Left renal cortex interstitium (tissue), 4 donors: ENCODE measurements at places on chromosomes 3 and 15.

DNA sequence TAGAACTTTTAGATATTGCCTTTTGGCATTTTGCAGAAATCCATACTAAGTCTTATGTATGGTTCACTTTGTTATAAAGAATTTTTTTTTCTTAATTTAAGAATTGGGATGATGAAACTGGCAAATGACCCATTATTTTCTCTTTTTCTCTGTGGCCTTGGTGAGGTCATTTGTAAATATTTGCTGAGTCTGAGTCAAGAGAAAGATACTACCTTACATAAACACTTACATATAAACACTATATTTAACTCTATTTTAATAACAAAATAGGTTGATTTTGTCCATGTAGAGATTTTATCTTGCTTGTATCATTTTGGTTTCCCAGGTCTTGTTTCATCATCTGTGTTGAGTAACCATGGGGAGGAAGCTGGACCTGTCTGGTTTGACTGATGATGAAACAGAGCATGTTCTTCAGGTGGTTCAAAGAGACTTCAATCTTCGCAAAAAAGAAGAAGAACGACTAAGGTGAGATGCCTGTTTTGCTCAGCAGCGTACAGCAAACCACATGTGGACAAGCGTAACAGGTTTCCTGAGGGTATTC, 91.1 kb downstream of the MYRIP start:
- no peak for DNase-seq

DNA sequence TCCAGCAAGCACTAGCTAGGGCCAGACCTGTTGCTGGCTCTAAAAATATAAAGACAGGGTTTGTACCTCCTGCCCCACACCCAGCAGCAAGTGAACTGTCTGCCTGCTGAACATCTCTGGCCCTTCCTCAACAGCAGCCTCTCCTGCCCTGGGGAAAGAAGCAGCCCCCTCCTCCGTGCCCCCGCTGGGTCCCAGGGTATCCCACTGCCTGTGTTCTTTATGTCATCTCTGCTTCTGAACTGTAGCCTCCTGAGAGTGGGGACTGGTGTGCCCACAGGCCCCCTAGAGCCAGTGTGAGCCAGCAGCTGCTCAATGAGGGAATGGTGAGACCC, 54.5 kb downstream of the ACAD9 start:
- DNase-seq, result no peak

- DNase-seq, result no peak
Observed at GRCh38 chr3:24271228-24271627, 223.4 kb downstream of the THRB start.

GRCh38 chr3:65532215-65532614, 506.5 kb downstream of the MAGI1 start:
- DNase-seq, result no peak

DNA sequence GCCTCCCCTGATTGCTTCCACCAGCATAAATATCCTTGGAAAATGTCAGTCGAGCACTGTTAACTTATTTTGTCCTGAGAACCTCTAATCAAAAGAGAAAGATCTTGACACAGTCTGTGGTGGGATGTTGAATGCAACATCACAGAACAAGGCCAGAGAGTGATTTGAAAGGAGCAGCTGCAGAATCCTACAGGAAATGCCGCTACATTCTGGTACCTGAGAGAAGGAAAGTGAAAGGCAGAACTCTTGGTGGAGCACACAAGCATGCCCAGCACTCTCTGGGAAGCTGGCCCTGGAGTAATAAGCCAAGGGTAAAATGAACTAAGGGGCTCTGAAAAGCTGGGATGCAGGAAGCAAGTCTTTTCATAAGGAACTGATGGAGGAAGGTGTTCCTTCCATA, 75.8 kb downstream of the CBLB start:
- no peak for DNase-seq

DNA sequence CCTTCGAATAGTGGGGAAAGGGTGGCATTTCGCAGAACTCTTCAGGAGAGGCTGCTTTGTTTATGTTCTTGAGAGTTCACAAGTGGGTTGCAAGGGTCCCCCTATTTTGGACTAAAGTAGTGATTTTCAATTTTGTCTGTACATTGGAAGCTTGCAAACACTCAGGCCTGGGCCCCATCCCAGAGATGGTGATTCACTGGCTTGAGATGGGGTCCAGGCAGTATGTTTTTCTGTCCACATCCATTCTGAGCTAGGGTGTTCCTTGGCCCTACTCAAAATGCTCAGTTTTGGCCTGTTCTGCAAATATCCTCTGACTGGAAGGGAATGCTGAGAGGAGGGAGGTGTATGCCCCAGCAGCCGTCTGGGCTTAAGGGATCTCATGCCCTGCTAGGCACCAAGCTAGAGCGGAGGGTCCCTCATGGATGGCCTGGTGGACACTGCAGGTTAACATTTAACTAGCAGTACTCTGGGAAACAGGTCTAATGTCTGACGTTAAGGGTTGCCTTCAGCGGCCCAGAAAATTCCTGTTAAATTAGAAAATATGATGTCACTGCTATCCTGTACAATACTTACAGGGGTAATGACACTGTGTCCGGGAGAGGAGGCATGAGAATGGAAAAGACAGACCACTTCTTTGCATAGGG, 181.4 kb downstream of the OPA1 start:
- no peak for DNase-seq

GRCh38 chr15:65085207-65085753, 8.7 kb downstream of the KBTBD13 start:
- DNase-seq, result no peak

DNA sequence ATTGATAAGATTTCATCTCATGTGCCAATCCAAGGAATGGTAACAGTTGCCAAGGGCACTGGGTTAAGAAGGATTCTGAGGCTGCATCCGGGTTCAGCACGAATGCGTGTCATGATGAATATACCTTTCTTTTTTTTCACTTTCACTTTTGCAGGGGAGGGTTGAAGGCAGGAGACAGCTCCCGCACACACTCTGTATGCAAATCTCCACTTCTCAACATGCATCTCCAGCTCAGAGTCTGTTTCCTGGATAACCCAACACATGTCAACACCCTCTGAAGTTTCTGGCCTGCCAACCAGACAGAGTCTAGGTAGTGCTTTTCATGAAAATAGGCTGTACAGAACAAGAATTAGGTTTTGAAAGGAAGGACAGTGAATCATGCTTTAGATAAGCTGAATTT, 21.6 kb downstream of the B4GALT4 start:
- no peak for DNase-seq

- no peak for DNase-seq
Observed at GRCh38 chr15:82995076-82995475, 9.1 kb downstream of the RAMAC start.

DNA sequence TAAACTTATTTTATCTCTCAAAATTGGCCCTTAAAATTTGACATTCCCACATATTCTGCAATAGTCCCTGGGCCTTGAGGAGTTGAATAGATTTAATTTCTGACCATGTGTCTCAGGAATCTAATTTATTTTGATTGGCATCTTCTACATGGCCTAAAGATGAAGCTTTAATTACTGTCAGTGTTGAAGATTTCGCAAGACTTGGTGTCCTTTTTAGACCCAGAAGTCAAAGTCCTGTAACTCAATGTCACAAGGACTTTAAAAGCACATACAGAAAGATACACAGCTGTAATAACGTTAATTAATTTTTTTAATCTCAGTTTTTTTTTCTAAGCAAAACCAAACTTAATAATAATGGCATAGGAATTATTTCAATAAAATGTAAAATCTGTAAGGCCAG, 163.9 kb downstream of the SUCNR1 start:
- no peak for DNase-seq

DNA sequence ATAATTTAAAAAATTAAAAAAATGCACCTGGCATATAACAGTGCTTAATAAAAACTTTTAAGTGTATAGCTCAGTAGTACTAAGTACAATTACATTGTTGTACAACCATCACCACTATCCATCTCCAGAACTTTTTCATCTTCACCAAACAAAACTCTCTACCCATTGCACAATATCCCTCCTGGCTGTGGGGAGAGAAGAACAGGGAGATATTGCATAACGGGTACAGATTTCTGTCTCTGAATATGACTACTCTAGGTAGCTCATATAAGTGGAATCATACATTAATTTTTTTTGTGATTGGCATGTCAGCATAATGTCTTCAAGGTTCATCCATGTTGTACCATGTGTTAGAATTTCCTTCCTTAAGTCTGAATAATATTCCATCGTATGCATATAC, 91.0 kb upstream of the PLAAT1 start:
- DNase-seq, result no peak

- DNase-seq, result no peak
Observed at GRCh38 chr15:98080791-98081190, 120.3 kb downstream of the ARRDC4 start.

DNA sequence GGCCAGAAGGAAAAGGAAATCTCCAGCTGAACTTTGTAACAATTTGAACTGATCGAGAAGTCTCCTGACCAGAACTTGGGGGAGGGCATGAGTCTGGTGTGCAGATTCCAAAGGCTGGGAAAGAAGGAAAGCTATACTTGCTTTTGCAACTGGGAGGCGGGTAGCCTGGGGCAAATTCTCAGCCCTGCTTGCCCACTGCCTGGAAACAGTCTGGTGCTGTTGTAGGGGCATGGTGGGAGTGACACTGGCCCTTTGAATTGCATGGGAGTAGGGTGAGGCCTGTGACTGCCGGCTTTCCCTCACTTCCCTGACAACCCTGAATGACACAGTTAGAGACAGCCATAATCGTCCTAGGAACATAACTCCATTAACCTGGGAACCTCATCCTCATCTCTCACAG, 114.0 kb upstream of the POU1F1 start:
- no peak for DNase-seq

DNA sequence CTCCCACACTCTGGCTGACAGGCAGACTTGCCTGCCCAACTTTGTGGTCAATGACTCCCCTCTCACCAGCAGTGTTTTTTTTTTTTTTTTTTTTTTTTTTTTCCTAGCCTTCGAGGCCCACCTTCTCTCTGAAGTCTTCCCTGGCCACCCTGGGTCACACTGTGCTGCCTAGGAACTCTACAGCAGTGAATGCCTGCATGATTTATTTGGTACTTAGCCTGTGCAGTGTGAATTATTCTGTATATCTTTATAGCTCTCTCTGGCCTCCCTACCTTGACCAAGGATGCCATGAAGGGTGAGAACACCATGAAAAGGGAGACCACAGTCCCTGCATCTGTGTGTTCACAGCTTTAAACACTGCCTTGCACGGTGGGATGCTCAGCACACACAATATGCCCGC, 141.6 kb downstream of the CLSTN2 start:
- no peak for DNase-seq

GRCh38 chr3:58032186-58032585, 24.0 kb downstream of the FLNB start:
- DNase-seq, result no peak

DNA sequence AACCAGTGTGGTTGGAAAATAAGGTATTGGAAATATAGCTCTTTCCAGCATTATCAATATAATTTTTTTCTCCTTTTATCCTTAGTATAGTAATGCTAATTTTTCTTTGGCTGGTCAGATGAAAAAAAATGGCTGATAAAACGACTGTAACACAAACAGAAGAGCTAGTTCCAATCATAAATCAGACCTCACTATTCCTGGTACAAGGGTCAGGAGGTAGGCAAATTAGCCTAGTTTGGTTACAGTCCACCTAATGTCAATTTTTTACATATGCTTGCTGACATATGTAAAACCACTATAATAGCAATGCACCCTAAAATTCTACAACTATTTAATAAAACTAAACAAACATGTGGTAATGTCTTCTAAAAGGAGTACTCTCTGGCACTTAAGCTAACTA, 19.9 kb upstream of the VPS39 start:
- no peak for DNase-seq

DNA sequence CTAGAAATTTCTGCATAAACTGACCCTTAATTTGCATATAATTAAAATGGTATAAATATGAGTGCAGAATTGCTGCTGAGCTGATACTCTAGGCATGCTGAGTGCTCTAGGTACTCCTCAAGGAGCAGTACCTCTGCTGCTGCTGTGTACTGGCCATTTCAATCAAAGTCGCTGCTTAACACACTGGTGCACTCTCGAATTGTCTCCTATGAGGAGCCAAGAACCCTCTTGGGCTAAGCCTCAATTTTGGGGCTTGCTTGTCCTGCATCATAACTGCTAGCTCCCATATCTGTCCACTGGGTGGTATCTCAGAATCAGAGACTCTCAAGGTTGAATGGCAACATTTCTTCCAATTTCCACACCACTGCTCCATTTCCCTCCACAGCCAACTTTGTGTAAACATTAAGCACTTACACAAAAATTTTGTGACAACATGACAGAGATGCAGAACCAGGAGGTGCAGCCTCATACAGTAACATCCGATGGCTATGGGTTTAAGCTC, 82.5 kb downstream of the XXYLT1 start:
- no peak for DNase-seq

DNA sequence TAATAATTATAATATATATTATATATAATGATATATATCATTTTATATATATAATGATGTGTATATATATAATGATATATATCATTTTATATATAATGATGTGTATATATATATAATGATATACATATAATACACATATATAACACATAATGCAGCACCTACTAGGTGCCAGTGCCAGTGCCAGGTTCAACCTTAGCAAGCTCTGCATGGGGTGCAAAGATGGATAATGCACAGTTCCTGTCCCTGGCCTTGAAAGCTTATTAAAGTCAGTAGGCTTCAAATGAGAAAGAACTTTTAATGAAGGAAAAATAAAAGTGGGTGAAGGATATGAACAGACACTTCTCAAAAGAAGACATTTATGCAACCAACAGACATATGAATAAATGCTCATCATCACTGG, 192.7 kb upstream of the SLC2A2 start:
- no peak for DNase-seq

- no peak for DNase-seq
Observed at GRCh38 chr15:90264671-90265070, 801 bp upstream of the NGRN start.

GRCh38 chr3:187519428-187519890, 150.7 kb downstream of the SST start:
- no peak for DNase-seq

GRCh38 chr3:108509871-108510270, 525 bp downstream of the MYH15 start:
- no peak for DNase-seq

DNA sequence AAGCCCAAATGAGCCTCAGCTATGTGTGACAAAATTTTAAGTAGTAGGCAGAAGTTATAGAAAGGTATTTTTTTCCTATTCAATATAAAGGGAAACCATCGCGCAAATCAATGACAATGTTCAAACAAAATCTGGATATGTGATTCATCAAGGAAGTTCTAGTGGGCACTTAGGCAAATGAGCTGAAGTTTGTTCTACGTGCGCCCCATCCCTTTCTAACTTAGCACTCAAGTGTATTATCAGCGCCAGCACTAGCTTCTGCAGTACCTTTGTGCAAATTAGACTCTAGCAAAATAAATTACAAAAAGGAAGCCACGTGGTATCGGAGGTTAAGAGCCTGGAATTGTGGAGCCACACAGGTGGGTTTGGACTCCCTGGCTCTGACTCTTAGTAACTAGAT, 91.1 kb downstream of the TBL1XR1 start:
- no peak for DNase-seq
